ENCODE measurements at places on chromosomes 7 and 10.

- DNase-seq, result no peak
Measured at GRCh38 chr7:15643000-15643705, 43.3 kb downstream of the MEOX2 start.

DNA sequence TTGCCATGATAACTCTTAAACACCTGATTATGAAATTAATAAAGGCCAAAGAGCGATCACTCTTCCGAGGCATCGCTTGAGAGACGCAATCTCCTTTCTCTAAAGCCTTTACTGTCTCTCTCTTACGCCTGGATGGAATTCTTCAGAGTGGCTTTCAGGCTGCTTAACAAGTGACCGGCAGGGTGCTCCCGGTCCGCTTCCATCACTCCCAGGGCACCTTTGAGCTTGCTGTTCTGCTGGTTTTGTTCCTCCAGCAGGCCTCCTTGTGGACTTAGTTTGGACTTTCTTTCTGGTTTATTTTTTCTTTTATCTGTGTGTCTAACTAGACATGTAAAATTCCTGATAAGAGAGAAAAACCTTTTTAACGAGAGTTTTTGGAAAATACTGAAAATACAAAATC is 60.9 kb downstream of the MRPL32 start:
- DNase-seq, result no peak

DNA sequence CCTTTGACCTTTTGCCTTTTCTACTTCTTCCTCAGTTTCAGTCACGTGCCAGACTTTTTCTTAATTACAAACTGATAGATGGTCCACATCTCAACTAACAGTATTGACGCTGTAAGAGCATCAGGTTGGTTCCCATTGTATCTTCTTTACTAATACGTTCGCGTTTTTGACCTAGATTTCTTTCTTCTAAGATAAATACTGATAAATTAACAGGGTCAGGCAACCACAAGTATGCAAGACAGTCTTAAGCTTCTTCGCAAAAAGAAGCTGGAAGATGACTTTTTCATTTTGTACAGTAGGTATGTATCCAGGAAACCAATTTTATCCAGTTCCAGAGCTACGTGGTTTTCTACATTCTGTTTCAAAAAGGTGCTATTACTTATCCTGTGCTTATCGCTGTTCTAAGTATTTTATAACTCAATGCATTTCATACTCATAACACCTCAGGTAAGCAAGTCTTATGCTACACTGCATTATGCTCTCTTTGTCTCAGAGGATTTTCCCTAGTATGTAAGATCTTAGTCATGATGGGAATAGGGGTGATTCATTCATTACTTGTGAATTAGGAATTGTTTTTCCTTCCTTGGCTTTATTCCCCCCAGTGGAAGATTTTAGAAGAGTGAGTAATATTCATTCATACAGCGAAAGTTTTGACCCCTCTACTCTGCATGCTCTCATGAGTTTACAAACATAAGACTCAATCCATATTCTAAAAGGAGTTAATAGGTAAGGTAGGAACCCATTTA is 955 bp downstream of the DUS4L start:
- no peak for DNase-seq

DNA sequence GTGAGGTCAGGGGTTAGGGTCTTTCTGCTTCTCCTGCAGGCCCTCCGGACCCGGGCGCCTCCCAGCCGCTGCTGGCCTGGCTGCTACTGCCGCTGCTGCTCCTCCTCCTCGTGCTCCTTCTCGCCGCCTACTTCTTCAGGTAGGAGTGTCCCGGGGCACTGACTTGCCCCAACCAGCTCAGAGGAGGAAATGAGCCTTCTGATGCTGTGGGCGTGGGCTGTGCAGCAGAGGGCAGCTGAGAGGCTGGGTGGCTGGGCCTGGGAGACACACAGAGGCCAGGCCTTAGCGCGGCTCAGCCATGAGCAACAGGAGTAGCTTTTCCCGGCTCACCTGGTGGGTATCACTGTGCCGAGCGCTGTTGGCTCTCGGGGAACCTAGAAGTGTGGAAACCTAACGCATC is 78.9 kb downstream of the MKI67 start:
- no peak for DNase-seq

DNA sequence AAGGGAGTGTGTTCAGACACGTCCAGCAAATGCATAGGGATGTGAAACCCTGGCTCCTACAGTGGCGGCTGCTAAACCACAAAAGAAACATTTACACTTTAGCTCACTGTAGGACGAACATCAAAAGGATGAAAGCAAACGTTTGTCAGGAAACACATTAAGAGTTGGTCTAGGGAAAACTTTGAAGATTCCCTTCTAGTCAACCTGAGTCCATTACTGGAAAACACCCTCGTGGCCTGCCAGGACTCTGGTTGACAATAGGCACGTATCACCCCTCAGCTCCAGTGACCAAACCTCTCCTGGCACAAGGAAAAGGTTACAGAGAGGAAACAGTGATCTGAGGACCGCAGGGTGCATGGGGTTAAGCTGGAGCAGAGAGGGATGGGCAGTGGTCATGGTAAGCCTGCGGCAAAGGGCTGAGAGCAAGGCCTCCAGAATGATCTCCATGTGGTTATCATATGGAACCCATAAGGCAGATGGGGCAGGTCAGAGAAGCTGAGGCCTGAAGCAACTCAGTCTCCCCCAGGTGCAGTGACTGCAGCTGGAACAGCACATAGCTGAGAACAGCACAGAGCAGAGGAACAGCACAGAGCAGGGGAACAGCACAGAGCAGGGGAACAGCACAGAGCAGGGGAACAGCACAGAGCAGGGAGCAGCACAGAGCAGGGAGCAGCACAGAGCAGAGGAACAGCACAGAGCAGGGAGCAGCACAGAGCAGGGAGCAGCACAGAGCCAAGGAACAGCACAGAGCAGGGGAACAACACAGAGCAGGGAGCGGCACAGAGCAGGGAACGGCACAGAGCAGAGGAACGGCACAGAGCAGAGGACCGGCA is 49.9 kb downstream of the CHST15 start:
- no peak for DNase-seq

DNA sequence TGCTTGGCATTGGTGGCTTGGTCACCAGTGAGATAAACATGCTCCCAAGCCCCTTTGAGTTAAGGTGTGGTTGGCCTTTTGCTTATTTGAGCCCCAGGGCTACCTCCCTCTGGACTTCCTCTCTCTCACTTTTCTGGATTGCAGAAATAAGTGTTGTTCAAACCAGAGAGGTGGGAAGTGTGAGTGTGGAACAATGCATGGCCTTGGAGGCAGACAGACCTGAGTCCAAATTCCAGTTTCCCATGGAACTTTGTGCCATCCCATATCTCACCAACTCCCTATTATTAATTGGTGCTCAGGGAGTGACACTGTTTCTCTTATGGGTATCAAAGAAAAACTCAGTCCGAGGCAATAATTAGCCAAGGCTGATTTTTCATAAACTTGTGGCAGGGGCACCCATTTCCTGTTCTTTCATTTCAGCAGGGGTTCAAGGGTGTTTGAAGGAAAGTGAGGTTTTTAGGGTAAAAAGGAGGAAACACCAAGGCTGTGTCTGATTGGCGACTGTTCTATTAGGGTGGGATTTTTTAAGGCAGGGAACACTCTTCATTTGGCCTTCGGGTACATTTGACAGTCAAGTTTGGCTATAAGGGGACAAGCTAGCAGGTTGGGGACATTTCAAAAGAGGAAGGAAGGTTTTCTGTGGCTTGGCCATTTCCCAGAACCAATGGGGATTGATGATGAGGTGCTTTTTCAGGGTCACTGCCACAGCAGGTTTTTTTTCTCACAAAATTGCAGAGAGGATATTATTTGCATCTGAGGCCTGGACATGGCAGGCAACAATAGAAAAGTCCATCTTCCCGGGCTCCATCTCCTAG is 148.8 kb upstream of the NPY start:
- no peak for DNase-seq
